Activated naive CD8-positive, alpha-beta T cell treated with anti-CD3 and anti-CD28 coated beads for 36 hours (primary cell): ENCODE measurements at places on chromosomes 1 and 21. TPM values are rescaled to one million over a fixed set of nuclear protein-coding genes. Genes with fewer than 3 reads are reported as not detected.

The AADACL4 gene
- not detected for total RNA-seq

The TFF2 gene
- not detected for total RNA-seq

The VWA5B1 gene
- total RNA-seq: 0.31 TPM

The PBXIP1 gene
- total RNA-seq: 12.2 TPM

The PROX1 gene
- total RNA-seq: not detected

The AHCTF1 gene
- total RNA-seq: 52.2 TPM

The LRRN2 gene
- total RNA-seq: not detected

The CRYZ gene
- total RNA-seq: 10.7 TPM

DNA sequence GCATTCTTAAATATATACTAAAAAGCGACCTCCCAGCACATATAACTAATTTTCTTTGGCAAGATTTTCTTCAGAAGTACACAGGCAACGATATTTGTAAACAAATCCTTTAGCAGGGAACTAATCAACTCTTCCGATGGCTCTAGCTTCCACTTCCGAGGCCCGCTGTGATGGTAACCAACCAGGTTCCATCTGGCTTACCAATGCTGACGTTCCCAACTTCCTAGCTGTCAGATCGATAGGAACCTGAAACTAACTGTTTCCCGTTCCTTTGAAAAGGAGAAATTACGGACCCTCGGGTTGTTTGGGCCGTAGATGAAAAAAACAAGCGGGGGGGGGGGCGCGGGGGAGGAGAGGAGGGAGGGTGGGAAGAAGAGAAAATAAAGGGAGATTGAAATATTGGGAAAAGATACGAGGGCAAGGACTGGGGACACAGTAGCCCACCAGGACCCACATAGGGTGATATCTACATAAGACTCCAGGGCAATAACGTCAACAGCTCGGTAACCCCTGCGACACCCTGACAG lies 513 bp downstream of the GTF2B start:
- DNase-seq: peak; percentile 15

- DNase-seq: no peak
Observed at GRCh38 chr1:95685081-95685480, 451.1 kb downstream of the RWDD3 start.

DNA sequence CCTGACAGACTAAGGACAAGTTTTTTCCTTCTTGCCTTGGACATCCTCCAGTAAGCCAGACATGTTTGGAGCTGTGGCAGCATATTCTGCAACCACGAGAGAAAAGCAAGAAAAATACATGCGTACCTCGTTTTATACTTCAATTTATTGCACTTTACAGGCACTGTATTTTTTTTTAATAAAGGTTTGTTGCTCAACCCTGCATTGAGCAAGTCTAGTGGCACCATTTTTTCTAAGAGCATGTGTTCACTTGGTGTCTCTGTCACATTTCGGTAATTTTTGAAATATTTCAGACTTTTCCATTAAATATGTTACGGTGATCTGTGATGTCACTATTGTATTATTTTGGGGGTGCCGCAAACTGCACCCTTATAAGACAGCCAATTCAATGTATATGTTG lies 2.1 kb upstream of the SSX2IP start:
- no peak for DNase-seq

DNA sequence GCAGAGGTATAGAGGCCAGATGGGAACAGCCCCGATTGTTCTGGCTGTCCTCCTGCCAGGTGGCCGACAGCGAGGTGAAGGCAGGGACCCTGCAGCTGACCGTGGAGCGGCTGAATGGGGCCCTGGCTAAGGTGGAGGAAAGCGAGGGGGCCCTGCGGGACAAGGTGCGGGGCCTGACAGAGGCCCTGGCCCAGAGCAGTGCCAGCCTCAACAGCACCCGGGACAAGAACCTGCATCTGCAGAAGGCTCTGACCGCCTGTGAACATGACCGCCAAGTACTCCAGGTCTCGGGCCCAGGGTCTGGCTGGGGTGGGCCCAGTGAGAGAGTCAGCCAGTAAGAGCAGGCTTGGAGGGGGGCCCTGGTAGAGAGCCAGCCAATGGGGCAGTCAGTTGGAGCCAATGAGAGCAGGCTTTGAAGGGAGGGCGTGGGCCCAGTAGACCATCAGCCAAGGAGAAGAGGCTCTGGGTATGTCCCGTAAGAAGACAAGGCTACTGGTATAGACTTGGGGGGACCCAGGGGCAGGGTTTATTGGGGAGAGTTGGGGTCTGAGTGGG lies 11.3 kb downstream of the MFAP2 start:
- DNase-seq: no peak

DNA sequence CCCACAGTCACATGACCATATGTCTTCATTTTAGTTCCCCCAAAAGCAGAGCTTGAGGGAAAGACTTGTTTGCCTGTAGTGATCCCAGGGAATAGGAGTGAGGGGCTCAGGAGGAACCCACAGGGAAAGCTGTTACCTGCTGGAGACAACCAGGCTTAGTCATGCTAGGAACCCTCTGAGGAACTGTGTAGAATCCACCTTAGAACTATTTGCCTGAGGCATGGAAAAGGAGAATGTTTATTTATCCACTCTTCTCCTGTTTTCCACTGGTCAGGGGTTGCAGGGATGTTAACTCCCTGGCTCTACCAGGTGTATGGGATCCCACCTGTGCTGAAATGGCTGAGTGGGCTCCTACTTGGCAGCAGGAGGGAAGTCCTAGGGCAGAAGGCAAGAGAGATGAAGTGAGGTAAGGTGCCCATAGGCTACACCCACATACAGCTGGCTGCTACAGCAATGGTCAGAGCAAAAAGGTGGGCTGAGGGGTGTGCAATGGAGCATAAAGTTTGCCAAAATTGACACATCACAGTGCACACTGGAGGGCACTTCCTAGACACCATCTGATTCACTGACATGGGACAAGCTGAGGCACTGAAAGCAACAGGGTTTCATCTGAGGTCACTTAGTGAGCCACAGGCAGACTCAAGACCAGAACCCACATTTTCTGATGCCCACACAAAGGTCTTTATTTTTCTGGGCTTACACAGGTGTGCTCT lies 29.7 kb upstream of the CYP4B1 start:
- DNase-seq: no peak

- DNase-seq: no peak
Observed at GRCh38 chr1:61873581-61873980, 131.3 kb downstream of the PATJ start.

GRCh38 chr1:201461645-201462441 lies 7.1 kb downstream of the PHLDA3 start:
- no peak for DNase-seq

GRCh38 chr1:89831462-89832120 lies 10.8 kb downstream of the LRRC8D start:
- DNase-seq: no peak

DNA sequence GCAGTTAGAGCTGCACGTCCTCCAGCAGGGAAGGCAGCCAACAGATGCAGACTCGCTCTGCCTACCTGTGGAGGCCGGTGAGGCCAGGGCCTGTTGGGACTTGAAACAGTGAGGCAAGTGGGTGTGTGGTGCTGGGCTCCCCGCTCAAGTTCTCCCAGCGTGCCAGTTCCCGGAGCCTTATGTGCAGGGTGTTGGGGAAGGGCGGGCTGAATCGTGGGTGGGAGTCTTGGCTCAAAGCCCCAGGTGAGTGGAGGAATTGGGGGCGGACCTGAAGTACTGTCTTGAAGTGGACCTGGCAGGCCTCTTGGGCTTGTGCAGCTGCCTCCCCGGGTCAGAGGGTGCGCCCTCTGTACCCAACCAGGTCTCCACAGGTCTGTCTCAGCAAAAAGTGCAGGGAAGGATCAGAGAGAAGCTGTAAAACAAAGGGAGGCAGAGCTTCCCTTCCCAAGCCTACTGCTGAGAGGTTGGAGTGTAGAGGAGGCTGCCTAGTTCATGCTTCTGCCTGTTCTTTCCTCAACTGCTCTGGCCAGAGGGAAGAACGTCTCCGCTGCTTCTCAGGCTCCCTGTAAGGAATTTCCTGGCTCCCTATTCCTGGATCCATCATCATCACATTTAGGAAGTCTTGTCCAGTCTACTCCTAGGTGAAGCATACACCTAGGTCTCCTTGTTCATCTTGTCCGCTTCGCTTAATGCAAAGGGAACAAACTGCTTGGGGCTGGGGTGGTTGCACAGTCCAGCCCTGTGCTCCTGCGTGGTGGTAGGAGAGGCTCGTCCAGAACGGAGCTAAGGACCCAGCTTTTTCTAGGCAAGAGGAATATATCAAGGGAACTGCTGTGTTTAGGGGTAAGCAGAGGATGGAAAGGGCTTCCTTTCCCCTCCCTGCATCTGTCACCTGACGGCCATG lies 14.9 kb downstream of the UTP11 start:
- no peak for DNase-seq

DNA sequence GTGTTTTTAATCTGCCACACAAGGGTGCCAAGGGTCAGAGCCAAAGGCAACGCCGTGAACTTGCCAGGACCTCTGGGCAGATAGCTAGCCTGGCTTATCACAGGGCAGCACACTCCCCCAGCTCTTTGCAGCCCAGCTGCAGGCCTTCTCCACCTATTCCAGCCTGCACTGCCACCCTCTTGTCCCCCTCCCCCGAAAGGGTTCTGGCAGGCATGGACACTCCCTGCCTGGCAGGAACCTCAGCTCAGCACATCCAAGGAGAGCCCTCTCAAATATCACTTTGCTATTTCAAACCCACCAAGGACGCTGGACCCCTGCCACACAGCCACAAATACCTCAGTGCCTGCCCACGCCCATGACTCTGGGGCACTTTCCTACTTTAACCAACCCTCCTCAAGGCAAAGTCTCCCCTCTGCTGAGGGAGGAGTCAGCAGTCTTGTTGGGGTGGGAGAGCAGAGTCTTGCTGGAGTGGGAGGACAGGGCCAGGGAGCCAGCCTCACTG lies 9.1 kb downstream of the SSBP3 start:
- DNase-seq: no peak

DNA sequence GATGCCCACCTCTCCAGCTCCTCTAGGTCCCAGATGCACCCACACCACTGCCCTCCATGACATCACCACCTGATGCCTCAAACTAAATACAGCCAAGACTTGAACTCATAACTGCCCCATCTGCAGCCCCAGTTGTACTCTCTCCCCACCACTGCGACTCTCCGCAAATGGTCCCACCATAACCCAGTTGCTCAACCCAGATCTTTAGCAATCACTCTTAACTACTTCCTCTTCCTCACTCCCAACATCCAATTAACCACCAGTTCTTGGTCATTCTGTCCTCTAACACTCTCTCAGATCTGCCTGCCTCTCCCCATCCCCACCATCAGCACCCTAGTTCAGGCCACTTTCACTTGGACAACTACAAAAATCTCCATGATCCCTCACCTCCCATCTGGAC lies 36.8 kb upstream of the PLA2G2C start:
- DNase-seq: no peak

DNA sequence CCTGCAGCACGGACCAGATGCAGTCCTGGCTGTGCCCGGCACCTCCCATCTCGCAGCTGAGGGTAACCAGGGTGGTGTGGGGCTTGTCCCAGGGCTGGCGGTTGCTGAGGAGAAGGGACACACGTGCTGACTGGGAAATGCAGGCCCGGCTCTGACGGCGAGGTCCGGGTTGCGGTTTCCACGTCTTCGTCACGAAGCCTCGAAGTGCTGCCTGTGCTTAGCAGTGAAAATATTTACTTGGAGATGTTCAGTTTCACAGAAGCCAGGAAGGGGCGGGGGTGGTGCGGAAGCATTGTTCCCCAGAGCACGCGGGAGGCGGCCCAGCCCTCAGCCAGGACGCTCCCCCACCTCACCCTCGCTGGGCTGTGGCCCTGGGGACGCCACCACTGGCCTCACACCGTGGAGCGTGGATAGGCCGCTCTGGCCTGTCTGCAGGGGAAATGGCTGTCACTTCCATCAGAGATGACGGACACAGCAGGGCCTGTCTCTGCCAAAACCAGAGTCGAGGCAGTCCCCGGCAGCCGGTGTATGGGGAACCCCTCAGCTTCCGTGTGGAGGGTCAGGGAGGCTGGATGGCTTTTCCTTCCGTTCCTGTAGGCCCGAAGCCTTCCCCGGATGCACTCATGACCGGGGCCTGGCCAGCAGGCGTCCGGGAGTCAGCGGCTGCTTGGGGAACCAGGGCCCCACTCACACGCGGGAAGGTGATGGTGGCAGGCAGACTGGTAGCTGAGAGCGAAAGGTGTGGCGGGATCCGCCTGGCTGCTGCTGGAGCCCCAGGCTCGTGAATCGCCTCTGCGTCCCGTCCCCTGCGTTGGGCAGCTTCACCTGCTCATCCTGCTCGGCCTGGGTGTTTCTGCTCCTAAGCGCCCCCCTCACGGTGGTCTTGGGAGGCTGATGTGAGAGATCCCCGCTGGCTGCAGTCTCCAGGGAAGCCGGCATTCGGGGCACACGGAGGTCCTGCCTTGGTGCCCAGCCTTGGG lies 14.7 kb upstream of the POFUT2 start:
- DNase-seq: peak; percentile 43

DNA sequence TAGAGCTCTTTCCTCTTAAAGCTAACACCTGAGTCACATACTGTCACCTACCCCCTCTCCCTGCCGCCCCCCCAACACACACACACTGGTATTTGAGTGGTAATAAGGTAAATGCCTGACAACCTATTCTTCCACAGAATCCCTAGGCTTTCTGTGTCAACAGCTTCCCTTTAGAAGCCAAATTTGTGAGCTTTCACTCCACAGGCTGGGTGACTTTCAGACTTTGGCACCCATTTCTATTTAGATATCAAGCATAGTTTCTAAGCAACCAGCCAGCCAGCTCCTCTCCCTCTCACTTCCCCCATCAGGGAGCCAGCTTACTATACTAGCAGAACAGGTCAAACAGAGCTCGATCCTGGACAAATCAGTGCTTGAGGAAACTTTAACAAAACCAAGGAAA lies 3.2 kb upstream of the C1orf74 start:
- DNase-seq: no peak

GRCh38 chr1:162302306-162303003 lies 74.2 kb downstream of the SPATA46 start:
- no peak for DNase-seq

- no peak for DNase-seq
Observed at GRCh38 chr1:78441921-78442320, 48.9 kb upstream of the PTGFR start.

- no peak for DNase-seq
Observed at GRCh38 chr21:44611551-44611950, 328 bp upstream of the KRTAP10-8 start.

GRCh38 chr1:175089136-175089718 lies 21.6 kb downstream of the TNN start:
- DNase-seq: no peak

- no peak for DNase-seq
Observed at GRCh38 chr1:209823143-209824041, 4.4 kb upstream of the UTP25 start.

- no peak for DNase-seq
Observed at GRCh38 chr1:210698661-210699060, 370.0 kb downstream of the HHAT start.

DNA sequence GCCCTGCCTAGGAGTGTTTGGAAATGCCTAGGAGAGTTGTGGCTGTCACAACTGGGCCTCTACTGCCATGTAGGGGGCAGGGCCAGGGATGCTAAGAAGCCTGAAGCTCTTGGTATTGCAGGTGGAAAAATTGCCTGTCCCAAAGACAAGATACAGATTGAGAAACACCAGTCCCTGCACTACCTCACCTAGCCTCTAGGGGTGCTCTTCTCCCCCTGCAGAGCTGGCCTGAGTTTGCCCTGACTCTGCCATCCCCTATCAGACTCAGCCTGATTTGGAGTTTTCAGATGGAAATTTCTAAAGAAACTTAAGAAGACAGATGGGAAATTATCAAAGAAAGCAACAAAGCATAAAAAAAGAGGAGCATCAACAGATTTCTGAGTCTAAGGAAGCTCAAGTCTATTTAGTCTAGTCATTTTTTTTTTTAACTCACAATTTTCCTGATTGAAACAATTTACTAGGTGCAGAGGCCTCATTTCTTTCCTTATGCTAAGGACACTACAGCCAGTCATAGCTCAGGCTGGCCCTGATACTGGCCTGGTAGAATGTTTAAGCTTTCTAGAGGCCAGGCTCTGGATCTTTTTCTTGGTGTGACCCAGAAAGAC lies 61.4 kb upstream of the LRRN2 start:
- DNase-seq: peak; percentile 37
